Inflammatory macrophage treated with lipopolysaccharide for 4 hours (primary cell): ENCODE measurements at places on chromosomes 2 and 18.

DNA sequence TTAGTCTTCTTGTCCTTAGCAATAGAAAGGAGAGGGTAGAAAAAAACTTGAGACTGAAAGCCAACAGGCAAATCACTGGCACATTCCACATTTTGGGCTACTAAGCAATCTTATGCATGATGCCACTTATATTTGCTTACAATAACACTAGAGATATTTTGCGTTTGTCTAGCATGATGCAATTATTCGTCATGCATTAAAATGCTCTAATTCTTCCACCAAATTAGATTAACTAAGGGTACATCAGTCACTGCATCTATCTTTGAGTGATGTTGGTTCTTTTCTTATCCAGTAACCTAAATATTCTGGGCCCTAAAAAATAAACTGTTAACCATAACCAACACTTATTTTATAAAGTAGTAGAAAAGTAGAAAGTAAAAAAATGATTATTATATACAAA is 1311.7 kb upstream of the CDH2 start:
- DNase-seq: no peak

DNA sequence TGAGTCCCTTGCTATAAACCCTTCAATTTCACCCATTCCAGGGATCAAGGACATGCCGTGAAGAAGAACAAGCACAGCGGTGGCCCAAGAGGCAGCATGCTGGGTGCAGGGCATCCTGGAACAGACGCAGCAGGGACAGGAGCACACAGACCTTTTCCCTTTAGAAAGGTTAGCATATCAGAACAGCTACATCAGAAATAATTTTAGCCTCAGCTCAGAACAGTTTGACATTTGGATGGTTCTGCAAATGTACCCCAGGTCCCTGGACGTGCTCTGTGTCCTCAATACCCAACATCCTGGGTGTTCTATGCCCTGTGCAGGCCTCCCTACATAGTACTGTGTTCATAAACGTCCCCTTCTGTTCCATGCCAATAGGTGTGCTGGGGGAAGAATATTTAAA is 80.4 kb downstream of the MYOM1 start:
- DNase-seq: no peak

- no peak for DNase-seq
These were observed 6.7 kb upstream of the DLX2 start for GRCh38 chr2:172109256-172109987.

DNA sequence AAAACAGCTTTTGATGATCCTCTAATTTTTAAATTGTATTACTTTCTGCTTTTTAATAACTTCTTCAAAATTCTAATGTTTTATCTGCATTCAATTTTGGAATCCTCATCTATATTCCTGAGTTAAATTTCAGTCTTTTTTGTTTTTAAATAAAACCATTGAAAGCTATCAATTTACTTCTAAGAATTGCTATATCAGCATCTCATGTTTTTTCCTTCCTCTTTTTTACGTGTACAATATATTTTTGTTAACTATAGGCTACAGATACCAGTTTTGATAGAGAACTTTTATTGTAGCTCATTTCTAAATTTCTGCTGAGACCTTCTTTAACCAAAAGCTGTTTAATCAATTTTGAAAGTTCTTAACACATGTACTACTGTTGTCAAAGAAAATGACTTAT is 84.5 kb downstream of the SS18 start:
- DNase-seq: no peak

GRCh38 chr18:10085876-10086275 is 172.1 kb downstream of the VAPA start:
- no peak for DNase-seq

DNA sequence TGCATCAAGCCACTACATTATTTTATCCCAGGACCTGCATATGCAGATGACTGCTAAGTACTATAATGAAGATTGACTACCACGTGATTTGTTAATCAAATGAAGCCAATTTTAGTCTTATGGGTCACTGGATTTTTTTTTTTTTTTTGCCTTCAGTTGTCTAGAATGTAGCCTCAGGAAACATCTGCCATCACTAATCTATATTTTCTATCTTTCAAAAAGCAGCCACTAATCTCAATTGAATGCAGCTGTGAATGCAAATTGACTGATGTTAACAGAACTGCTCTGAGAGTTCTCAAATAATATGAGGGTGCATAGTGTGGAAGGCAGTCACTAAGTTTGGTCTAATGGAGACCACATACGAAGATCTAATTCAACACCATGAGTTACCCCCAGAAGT is 106.3 kb downstream of the ABCA12 start:
- no peak for DNase-seq

- no peak for DNase-seq
These were observed 883.3 kb downstream of the CNTNAP5 start for GRCh38 chr2:124908411-124908810.

GRCh38 chr2:30255026-30255425 is 23.7 kb downstream of the LBH start:
- DNase-seq: no peak

- no peak for DNase-seq
These were observed 28.3 kb downstream of the PIAS2 start for GRCh38 chr18:46888965-46889364.

GRCh38 chr2:121530212-121530705 is 421 bp upstream of the RNU4ATAC start:
- DNase-seq: peak; percentile 79

DNA sequence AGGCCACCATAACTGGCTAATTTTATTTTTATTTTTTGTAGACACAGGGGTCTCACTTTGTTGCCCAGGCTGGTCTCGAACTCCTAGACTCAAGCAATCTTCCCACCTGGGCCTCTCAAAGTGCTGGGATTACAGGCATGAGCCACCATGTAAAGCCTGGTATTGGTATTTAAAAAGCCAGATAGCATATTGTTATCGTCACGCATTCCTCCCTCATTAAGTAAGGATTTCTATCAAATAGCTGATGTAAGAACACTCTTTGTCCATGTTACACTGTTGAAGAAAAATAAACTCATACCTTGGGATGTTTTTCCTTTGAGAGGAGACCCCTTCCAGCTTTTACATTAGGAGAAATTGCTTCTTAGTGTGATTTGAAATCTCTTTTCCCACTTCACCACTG is 39.2 kb upstream of the DARS1 start:
- no peak for DNase-seq

- DNase-seq: no peak
These were observed 275.3 kb downstream of the GALR1 start for GRCh38 chr18:77524909-77525308.

GRCh38 chr2:18503376-18504228 is 56.9 kb downstream of the RDH14 start:
- no peak for DNase-seq

DNA sequence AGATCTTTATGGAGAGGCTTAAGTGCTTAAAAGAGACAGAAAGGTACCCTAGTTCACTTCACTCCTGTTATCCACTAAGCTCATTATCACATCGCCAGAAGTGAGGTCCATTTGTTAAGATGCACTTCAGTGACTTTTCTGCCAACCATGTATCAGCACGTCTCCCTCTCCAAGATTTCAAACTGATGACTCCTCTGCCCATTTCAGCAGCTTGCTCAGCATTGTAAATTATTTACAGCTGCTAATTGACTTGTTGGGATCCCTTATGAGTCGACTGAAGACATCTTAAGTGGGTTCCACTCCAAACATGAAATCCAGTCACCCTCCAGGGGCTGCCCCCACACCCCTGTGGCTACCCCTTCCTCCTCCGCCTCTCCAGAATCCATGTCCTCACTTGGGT is 37.3 kb downstream of the DIPK1C start:
- DNase-seq: no peak

- DNase-seq: no peak
These were observed 43.9 kb downstream of the WDR75 start for GRCh38 chr2:189485146-189485545.

DNA sequence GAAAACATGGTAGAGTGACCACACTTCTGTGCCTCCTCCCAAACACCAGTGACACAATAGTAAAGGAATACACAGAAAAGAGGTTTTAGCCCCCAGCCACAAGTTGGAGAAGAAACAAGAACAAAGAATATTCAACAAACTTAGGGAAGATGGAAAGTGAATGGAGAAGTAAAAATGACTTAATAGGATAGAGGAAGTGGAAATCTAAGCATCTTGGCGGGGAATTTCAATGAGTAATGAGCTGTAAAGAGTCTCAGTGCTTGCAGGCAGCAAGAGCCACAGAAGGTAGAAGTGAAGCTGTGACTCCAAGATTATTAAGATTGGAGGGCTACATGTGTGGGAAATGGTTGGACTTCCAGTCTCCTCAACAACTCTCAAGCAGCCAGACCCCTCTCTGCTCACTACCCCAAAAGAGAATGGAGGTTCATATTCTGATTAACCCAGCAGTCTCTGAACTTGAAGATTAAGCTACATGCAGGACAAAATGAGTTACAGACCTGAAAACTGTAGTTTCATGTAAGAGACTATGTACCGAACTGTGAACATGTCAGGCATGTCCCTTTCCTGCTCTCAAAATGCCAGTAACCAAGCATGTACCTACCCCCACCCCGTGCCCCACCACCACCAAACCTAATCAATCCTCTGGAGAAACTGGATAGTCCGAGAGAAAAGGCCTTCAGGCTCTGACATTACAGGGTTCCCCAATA is 16.9 kb upstream of the HNRNPLL start:
- peak; percentile 97 for DNase-seq

- peak; percentile 59 for DNase-seq
These were observed 1.6 kb downstream of the ZNF516 start for GRCh38 chr18:76493213-76494161.

DNA sequence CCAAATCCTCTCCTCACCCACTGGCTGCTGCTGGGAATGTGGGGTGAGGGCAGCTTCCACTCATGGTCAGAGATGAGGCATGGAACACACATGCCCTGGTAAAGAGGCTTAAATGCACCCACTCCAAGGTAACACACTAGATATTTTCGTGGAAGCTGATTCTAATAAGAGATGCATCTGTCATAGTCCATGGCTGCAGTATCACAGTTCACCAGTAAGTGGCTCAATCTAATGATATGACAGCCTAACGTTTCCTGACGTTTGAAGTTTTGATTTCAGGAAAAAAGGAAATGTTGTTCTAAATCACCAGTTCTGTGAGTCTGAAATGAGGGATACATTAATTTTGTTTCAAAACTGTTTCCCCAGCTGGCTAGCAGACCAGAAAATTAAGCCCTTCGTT is 38.2 kb downstream of the LCT start:
- peak; percentile 11 for DNase-seq
